Liver (tissue), 10 donors: ENCODE measurements at places on chromosomes 16 and 17. TPM values are rescaled to one million over a fixed set of nuclear protein-coding genes. Genes with fewer than 3 reads are reported as not detected.

Gene CRISPLD2
- 3.4 TPM for total RNA-seq

Gene NPIPB9
- total RNA-seq, result 7.0 TPM

Gene CFAP97D1
- total RNA-seq, result not detected

Gene RASD1
- 5.5 TPM for total RNA-seq

Gene ITGAL
- total RNA-seq, result 11.8 TPM

Gene TMEM204
- 11.7 TPM for total RNA-seq

Gene SLFN14
- 23.7 TPM for total RNA-seq

Gene NME1
- 26.7 TPM for total RNA-seq

Gene MAP3K14
- 7.8 TPM for total RNA-seq

Gene P2RX1
- 5.2 TPM for total RNA-seq

Gene HEXIM1
- 14.3 TPM for total RNA-seq

Gene TBC1D3E
- total RNA-seq, result not detected

Gene SLC38A7
- total RNA-seq, result 18.7 TPM

Gene CALB2
- not detected for total RNA-seq

Gene TNRC6C
- 7.7 TPM for total RNA-seq

Gene KCNH6
- total RNA-seq, result 0.09 TPM

Gene RANGRF
- 6.9 TPM for total RNA-seq

Gene HAS3
- total RNA-seq, result 0.09 TPM

Gene ZNF23
- total RNA-seq, result 6.1 TPM

Gene CIAO3
- 24.3 TPM for total RNA-seq

Gene DNAAF8
- 0.70 TPM for total RNA-seq

Gene LITAFD
- not detected for total RNA-seq

Gene GCGR
- total RNA-seq, result 72.0 TPM

Gene TMED6
- total RNA-seq, result 10.6 TPM
